CD8-positive, alpha-beta memory T cell (primary cell): ENCODE measurements at places on chromosomes 2 and 18. TPM values are rescaled to one million over a fixed set of nuclear protein-coding genes. Genes with fewer than 3 reads are reported as not detected.
A peak's percentile ranks its signal among the peaks of the same experiment; 100 is the strongest.

DNA sequence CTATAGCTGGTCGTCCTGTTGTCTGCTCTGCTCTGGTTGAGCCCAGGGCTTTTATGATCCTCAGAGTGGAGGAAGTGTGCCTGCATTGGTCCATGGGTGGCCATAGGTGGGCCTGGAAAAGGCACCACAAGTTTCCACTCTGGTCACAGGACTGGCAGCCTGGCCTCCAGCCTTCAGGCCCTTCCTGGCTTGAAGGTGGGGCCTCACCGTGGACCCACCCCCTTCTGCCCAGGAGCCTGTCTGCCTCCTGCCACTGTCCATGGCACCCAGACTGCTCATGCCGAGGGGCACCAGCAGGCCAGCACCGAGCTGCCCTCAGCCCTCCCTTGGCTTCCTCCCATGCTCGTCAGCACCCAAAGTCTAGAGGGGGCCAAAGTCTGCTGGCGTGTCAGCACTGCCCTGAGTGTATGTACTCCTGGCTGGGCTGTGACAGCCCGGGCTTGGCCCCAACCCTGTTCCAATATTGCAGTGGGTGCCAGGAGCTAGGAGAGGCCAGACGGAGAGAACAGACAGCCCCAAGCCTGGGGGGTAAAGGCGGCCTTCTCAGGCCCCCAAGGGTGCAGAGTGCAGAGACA lies 529.4 kb downstream of the DCC start:
- no peak overlapping the region for H3K4me3 ChIP-seq
- DNase-seq, result no peak
- no peaks in the 10 kb centered on the region for H3K4me1 ChIP-seq
- no peak overlapping the region for H3K27ac ChIP-seq

DNA sequence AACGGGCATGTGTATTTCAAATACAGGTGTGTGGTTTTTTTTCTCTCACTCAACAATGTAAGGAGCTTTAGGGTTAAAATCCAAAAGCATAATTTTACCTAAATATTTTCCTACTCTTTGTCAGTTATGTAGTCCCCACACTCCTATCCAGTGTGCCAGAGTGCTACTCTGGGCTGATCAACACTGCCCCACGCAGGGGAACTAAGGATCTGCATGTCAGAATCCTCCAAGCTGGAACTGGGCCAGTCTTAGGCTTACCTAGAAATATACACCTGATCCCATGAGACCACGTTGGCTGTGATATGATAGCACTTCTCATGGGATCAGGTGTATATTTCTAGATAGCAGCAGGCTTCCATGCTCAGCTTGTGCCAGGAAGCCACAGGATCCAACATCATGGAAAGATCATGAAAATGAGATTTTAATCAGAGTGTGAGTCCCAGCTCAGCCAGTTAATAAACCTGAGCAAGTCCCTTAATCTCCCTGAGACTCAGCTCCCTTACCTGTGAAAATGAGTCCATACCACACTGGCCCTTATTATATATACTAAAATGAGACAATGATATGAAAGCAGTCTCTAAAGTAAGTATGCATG lies 29.7 kb downstream of the CCDC141 start:
- H3K36me3 ChIP-seq, result no peaks in the 10 kb centered on the region
- H3K4me1 ChIP-seq, result no peaks in the 10 kb centered on the region
- DNase-seq, result peak; percentile 28
- no peak overlapping the region for H3K4me3 ChIP-seq

- peaks cover 14% of the 10 kb centered on the region for H3K4me1 ChIP-seq
- H3K27me3 ChIP-seq, result no peaks in the 10 kb centered on the region
- H3K27ac ChIP-seq, result no peak overlapping the region
Measured at GRCh38 chr2:216181351-216181750, 72.2 kb downstream of the XRCC5 start.

The COL6A3 gene
- total RNA-seq, result 9.5 TPM

The SIX2 gene
- total RNA-seq, result not detected

GRCh38 chr2:3302421-3302750 lies 75.2 kb downstream of the EIPR1 start:
- H3K4me3 ChIP-seq, result no peak overlapping the region
- no peaks in the 10 kb centered on the region for H3K27me3 ChIP-seq
- no peak for DNase-seq
- peaks cover 9% of the 10 kb centered on the region for H3K4me1 ChIP-seq
- H3K36me3 ChIP-seq, result no peaks in the 10 kb centered on the region
- H3K27ac ChIP-seq, result no peak overlapping the region

The IL36A gene
- not detected for total RNA-seq
